ENCODE measurements at places on chromosomes 5 and 9. TPM values are rescaled to one million over a fixed set of nuclear protein-coding genes. Genes with fewer than 3 reads are reported as not detected.

DNA sequence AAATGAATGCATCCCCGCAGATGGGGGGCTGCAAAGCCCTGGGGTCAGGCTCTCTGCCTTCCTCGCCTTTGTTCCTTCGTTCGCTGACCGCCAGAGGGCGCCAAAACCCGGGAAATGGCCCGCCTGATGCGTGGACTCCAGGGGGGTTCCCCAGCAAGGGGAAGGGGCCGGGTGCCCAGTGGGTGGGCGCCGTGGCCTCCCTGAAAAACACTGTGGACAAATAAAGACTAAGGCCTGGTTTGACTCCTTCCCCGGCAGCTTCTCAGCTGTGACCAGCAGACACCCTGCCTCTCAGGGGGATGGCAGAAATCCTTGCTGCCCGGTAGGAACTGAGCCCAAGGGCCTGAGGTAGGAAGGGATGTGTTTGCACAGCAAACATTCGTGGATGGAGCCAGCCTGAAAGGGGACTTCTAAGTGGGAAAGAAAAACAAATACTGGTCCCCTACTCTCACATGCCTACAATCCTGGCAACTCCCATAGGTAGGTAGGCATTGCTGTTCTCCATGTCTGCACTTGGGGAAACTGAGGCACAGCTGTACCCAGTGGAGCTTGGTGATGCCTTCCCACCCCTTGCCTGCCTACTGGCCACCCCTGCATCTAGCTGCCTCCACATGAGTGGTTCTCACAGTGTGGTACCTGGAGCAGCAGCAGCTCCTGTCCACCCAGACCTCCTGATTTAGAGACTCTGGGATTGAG, 57.7 kb downstream of the DUSP1 start:
- DNase-seq, result peak; percentile 56
- H3K4me1 ChIP-seq, result peaks cover 2% of the 10 kb centered on the region
- H3K27me3 ChIP-seq, result peaks cover 2% of the 10 kb centered on the region
- no peak overlapping the region for H3K27ac ChIP-seq
- H3K36me3 ChIP-seq, result no peaks in the 10 kb centered on the region

GRCh38 chr9:126164796-126165525, 161.7 kb upstream of the MVB12B start:
- no peak for DNase-seq
- H3K27me3 ChIP-seq, result peaks cover 8% of the 10 kb centered on the region
- no peak overlapping the region for H3K27ac ChIP-seq
- no peaks in the 10 kb centered on the region for H3K36me3 ChIP-seq
- no peaks in the 10 kb centered on the region for H3K4me1 ChIP-seq

- peaks cover 19% of the 10 kb centered on the region for H3K36me3 ChIP-seq
- no peaks in the 10 kb centered on the region for H3K27me3 ChIP-seq
- H3K4me1 ChIP-seq, result peaks cover 2% of the 10 kb centered on the region
- no peak overlapping the region for H3K4me3 ChIP-seq
Measured at GRCh38 chr5:37165761-37166160, 83.4 kb downstream of the CPLANE1 start.

DNA sequence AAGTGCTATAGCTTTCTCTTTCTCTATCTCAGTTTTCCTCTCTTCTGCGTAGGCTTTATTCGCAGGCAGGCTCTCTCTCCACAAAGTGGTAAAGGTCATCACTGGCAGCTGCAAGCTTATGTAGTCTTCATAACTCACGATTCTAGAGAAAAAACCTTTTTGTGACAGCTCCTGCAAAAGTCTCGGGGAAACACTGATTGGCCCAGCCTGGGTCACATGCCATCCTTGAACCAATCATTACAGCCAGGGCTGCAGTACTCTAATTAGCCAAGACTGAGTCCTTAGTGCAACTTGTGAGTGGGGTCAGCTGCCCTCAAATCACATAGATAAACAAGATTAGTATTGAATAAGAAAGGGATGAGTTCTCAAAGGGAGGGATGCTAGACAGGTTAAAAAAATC, 18.3 kb upstream of the FRMPD1 start:
- DNase-seq, result no peak
- no peaks in the 10 kb centered on the region for H3K4me1 ChIP-seq
- H3K36me3 ChIP-seq, result no peaks in the 10 kb centered on the region
- no peak overlapping the region for H3K4me3 ChIP-seq
- H3K27ac ChIP-seq, result no peak overlapping the region

Gene PCDHB2
- 0.11 TPM for total RNA-seq

DNA sequence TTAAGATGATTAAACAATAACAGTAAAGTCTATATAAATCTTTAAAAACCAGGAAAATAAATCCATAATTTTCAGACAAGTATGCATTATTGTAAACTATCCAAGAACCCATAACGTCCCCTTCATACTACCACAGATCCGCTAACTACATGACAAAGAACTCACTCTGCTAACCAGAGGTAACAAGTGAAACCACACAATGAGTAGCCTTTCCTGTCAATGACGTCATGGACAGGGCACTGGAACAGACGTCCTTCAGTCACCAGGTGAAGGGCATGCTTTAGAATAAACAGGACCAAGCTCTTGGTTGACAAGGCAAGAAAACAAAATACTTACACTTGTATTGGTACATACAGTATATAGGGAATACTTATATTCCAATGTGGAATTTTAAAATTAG, 45.2 kb downstream of the RNF130 start:
- DNase-seq, result no peak
- no peaks in the 10 kb centered on the region for H3K36me3 ChIP-seq
- H3K4me1 ChIP-seq, result no peaks in the 10 kb centered on the region
- no peak overlapping the region for H3K27ac ChIP-seq
- no peaks in the 10 kb centered on the region for H3K27me3 ChIP-seq
- H3K4me3 ChIP-seq, result no peak overlapping the region

GRCh38 chr5:109705596-109705995, 15.9 kb downstream of the MAN2A1 start:
- peaks cover 12% of the 10 kb centered on the region for H3K36me3 ChIP-seq
- no peak overlapping the region for H3K4me3 ChIP-seq
- peaks cover 13% of the 10 kb centered on the region for H3K4me1 ChIP-seq
- H3K27me3 ChIP-seq, result no peaks in the 10 kb centered on the region

Gene KIF24
- 4.8 TPM for total RNA-seq

Gene ZDHHC11B
- 0.07 TPM for total RNA-seq

GRCh38 chr9:88814577-88814976, 176.7 kb upstream of the S1PR3 start:
- H3K27me3 ChIP-seq, result peaks cover 55% of the 10 kb centered on the region
- no peak overlapping the region for H3K27ac ChIP-seq
- H3K4me3 ChIP-seq, result no peak overlapping the region
- DNase-seq, result no peak
- no peaks in the 10 kb centered on the region for H3K36me3 ChIP-seq

DNA sequence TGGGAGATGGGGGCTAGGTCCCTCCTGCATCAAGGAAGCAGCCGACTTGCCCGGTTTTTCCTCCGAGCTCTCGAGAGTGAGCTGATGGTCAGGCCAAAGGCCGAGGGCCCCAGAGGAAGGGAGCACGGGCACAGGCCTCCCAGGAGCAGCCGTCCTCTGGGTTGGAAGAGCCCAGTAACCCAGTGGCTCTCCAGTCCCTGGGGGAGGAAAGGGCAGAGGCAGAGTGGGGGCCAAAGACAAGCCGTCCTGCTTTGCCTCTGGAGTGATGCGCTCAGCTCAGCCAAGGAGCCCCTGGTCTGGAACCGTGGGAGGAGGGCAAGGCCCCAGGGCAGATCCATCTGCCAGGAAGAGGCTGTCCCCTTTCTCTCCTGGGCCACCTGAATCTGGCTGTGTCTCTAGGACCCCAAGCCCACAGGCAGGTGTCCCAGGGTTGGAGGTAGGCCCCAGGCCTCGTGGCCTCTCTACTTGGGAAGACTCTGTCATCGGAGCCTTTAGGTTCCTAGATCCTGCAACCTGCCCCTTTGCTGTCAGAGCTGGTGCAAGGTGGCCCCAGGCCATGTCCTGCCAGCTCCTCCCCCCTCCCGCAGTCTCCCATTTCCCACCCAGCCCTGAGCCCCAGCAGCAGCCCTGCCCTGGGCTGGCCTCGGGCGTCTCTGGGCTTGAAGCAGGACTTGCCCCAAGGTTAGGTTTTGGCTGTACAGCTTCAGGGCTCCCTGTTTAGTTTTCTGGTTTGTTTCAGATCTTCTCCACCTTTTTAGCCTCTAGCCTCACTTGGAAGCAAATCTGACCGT, 224.1 kb downstream of the CACNA1B start:
- H3K4me1 ChIP-seq, result no peaks in the 10 kb centered on the region
- no peak overlapping the region for H3K4me3 ChIP-seq
- H3K27ac ChIP-seq, result no peak overlapping the region
- H3K27me3 ChIP-seq, result no peaks in the 10 kb centered on the region
- H3K36me3 ChIP-seq, result no peaks in the 10 kb centered on the region

GRCh38 chr9:107489687-107490605, at the start of gene KLF4:
KLF4 (minus strand) TSS chr9:107489769; CDS start chr9:107489172, 597 bp downstream.
- H3K4me3 ChIP-seq, result peak within 1 kb of the TSS; percentile 71
- peaks cover 64% of the 10 kb centered on the region for H3K27me3 ChIP-seq
- peaks cover 5% of the 10 kb centered on the region for H3K4me1 ChIP-seq
- peaks cover 3% of the 10 kb centered on the region for H3K36me3 ChIP-seq
- no peak within 1 kb of the TSS for H3K27ac ChIP-seq

Gene PCDHB13
- total RNA-seq, result not detected

Gene PCDHGA5
- 0.51 TPM for total RNA-seq

GRCh38 chr5:74433255-74433895, 207.2 kb downstream of the ENC1 start:
- H3K4me1 ChIP-seq, result no peaks in the 10 kb centered on the region
- DNase-seq, result no peak
- H3K27ac ChIP-seq, result no peak overlapping the region

- no peak overlapping the region for H3K27ac ChIP-seq
- no peaks in the 10 kb centered on the region for H3K36me3 ChIP-seq
- H3K4me1 ChIP-seq, result peaks cover 15% of the 10 kb centered on the region
- no peak overlapping the region for H3K4me3 ChIP-seq
Measured at GRCh38 chr9:100602342-100602801, 24.5 kb downstream of the CAVIN4 start.

DNA sequence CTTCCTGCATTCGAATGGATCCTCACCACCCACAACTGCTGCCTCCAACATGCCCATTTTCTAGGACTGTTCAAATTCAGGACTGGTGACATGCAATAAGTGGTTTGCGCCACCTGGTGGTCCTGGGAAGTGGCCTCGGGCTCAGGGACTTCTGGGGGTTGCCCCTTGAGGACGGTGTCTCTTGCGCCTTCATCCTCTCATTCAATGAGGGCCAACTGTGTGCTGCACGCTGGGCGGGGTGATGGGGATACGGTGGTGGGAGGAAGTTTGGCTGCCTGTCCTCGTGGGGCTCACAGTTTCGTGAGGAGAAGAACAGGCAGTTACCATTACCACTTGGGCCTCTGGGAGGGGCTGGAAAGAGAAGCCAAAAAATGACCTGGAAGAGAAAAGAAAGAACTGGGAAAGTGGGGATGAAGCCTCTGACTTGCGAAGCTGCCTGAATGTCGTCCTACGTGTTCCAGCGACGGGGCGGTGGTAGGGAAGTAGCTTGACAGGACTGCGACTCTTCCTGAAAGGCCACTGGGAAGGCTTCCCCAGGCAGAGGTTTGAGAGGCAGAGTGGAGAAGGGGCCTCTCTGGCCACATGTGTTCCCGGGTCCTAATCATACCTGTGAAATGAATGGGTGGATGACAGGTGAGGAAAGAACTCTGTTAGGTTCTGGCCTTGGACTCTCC, 49.0 kb downstream of the PSD2 start:
- no peak overlapping the region for H3K4me3 ChIP-seq
- H3K36me3 ChIP-seq, result no peaks in the 10 kb centered on the region
- DNase-seq, result peak; percentile 28
- no peak overlapping the region for H3K27ac ChIP-seq

DNA sequence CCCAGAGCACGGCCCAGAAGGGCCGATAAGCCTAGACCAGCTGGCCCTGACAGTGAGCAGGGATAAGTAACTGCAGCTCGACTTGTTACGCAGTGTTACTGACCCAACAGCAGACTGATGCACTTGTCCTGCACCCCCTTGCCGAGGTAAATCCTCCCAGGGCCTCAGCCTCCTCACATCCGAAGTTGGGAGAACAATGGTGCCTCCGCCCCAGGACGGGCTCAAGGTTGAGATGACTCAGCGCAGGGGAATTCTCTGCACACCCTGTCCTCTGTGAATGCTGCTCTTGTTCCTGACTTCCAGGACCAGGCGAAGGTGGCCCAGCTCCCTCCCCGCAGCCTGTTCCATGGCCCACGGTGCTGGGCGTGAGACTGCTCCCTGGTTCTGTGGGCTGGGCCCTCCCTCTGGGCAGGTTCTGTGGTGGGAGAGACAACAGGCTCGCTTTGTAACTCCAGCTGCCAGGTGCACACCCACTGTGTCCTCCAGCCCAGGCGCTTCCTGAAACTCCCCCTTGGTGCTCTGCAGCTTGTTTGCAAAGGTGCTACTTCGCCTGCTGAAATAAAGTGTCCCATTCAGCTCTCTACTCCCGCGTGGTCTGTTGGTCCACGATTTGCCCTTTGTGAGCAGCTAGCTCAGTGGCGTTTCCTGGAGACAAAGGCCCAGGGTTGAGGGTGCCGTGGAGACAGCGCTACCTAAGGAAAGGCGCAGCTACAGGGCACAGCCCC, 40.1 kb upstream of the SLC6A19 start:
- H3K27me3 ChIP-seq, result peaks cover 25% of the 10 kb centered on the region
- DNase-seq, result no peak
- no peaks in the 10 kb centered on the region for H3K4me1 ChIP-seq
- H3K27ac ChIP-seq, result no peak overlapping the region
- no peak overlapping the region for H3K4me3 ChIP-seq

Gene DDX46
- 75.2 TPM for total RNA-seq
